Gastrocnemius medialis (tissue), 4 donors: ENCODE measurements at places on chromosomes 7 and 10. TPM values are rescaled to one million over a fixed set of nuclear protein-coding genes. Genes with fewer than 3 reads are reported as not detected.

Gene EBLN1
- not detected for total RNA-seq

Gene GRB10
- total RNA-seq: 40.4 TPM

Gene AKR1C1
- total RNA-seq: 254 TPM

Gene SEMA3C
- 5.9 TPM for total RNA-seq

Gene DYNC1I1
- total RNA-seq: 15.0 TPM

Gene PRSS58
- total RNA-seq: not detected

Gene CCNJ
- 2.5 TPM for total RNA-seq

Gene PON2
- 45.4 TPM for total RNA-seq
